ENCODE measurements at places on chromosomes 2 and 18.
A peak's percentile ranks its signal among the peaks of the same experiment; 100 is the strongest.

DNA sequence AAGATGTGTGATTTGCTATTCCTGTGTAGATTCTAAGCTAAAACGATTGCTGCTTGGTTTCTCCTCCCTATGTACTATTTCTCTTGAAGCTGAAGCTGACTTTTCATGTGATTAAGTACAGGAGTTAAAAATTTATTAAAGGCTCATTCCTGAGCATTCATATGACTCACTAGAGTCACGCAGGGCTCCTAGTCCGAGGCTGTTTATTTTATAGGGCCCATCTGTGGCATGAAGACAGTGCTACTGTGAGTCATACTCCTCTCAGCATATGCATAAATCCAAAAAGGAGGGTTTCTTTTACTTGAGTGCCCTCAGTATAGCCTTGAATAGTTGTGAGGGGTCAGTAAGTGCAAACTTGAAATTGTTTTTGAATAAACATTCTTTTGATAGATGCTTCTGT lies 378.8 kb downstream of the PTPRM start:
- peak; percentile 86 for DNase-seq

- DNase-seq: peak; percentile 86
Measured at GRCh38 chr2:30300456-30301221, 69.3 kb downstream of the LBH start.

GRCh38 chr18:68714712-68715496 lies at the start of gene TMX3:
Gene TMX3, minus strand, starts transcription at chr18:68715108. Its CDS starts 127 bp downstream, at chr18:68714981.
- DNase-seq: peak; percentile 74

DNA sequence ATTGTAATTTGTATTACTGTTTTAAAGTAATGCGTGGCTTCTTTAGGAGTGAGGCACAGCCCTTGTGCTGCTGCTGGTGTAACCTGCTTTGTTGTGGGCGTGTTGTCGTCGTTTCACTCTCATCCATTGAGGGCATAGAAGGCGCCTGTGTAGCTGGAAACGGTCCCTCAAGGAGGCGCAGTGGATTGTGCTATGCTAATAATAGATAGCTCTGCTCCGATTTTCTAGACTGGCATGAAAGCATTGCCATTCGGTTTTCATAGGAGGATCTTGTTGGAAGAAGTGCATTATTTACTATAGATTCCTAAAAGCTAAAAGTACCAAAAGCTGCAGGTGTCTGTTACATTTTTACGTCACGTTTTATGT lies 17.9 kb downstream of the RAB12 start:
- DNase-seq: no peak

- no peak for DNase-seq
Measured at GRCh38 chr2:53450923-53451322, 316.7 kb upstream of the CHAC2 start.

DNA sequence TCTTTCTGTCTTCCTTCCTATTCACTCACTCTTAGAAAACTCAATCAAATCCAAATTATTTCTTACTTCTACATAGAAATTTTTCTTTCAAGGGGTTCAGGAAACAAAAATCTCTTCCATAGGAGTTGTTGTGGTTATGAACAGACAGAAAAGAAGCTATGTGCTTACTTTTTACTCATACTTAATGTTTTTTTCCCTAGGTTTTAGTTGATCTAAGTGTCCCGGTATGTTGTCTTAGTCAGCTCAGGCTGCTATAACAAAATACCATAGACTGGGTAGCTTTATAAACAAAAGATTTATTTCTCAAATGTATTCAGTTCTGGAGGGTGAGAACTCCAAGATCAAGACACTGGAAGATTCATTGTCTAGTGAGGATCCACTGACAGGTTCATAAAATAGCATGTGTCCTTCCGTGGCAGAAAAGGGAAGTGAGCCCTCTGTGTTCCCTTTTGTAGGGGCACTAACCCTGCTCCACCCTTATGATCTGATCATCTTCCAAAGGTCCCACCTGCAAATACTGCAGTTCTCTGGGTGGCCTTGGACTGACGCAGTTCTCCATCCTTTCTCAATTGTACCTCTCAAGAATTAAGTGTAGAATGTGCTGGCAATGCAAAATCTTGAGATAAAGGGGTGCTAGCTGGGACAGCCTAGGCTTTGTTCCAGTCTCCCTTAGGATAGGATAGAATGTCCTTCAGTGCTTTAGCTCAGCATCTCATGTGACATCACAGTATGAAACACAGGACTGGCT lies 14.4 kb upstream of the VRK2 start:
- no peak for DNase-seq

GRCh38 chr2:146786396-146786795 lies 1058.4 kb upstream of the ACVR2A start:
- DNase-seq: no peak

DNA sequence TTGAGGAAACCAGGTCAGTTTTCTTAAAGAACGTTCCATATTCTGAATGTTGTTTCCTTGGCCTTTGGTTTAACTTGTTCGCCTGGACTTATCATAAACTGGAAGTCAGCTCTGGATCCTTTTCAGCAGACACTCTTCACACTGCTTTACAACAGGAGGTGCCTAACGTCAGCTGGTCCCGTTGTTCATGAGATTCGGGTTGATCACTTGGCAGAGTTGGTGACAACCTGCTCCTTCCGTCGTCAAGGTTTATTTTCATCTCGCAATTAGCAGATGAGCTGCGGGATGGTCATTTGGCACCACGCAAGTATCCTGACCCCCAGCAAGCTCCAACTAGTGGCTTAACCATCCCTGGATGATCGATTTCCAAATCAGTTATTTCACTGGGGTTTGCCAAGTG lies 23.0 kb upstream of the BIN1 start:
- no peak for DNase-seq

- no peak for DNase-seq
Measured at GRCh38 chr2:150028322-150028721, 440.7 kb upstream of the MMADHC start.

DNA sequence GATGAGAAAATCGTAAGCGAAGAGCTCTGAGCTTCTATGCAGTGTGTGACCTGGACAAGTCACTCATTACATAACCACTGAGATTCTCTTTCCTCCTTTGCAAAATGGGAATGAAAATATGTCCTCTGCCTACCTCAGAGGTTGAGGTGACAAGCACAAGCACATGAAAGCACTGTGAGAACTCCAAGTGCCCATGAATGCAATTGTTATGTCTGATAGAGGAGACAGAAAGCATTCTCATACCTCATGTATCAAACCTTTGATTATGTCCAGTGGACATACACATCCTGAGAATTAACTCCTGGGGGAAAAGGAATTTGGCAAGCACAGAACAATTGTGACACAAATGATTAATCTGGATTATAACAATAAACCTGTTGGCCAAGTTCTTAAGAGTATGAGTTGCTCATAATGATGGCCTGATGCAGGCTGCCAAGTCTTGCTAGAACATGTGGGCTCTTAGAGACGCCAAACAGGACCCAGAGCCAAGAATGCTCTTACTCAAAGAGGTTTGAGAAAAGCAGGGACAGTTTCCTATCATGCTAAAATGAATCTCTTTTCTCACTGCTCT lies 8.5 kb upstream of the RMDN2 start:
- peak; percentile 90 for DNase-seq
